ENCODE measurements at places on chromosomes 5 and 9.

GRCh38 chr9:135517407-135517822 is 3.8 kb upstream of the LCN1 start:
- DNase-seq = no peak

DNA sequence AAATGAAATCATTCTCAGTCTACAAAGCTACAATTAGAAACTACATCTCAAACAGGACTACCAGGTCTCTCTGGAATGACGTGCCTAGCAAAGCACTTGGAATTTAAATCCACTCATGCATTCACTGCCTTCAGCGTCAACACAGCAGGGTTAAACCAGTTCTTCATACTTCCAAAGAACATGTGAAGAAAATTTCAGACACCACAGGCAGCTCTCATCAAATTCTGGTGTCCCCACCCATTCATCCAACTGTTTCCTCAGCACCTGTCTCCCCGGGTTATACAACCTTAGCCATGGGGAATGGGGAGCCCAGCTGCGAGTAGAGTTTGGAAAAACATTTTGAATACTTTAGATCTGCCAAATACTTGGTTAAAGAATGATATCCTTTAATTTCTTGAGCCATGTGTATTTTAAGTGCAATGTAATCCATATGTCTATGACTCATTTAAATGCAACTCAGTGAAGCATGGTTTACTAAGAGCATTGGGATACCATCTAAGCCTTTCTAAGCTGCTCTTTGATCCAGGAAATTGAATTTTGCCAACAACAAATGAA is 17.5 kb downstream of the ADAM19 start:
- DNase-seq = no peak

DNA sequence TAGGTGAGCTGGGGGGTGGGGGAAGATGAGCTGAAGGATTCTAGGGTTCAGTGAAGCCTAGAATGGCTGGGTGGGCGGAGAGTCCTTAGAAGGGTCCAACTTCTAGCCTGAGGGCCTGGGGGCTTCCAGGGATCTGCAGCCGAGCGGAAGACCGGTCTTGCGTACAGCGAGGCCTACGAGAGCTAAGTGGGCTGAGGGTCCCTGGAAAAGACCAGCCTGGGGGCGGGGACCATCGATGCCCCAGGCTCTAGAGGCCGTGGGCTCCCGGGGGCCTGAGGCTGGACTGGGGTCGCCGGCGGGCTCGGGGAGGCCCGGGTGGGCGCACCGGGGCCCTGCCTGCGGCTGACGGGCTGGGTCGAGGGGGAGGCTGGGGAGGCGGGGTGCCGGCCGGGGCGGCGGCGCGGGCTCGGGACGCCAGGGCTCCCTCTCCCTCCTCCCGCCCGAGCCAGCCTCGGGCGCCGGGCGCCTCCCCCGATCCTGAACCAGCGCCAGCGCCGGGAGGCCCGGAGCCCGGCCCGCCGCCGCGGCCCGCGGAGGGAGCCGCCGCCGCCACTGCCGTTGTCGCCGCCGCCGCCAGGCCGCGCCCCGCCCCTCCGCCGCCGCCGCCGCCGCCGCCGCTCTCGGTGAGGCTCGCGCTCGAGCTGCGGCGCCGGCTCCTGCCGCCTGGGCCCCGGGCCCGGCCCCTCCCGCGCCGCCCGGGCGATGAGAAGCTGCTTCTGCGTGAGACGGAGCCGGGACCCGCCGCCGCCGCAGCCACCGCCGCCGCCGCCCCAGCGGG is at the start of gene MVB12B:
Gene MVB12B, plus strand, starts transcription at position 602 of the 778 bp plus-strand sequence. Its CDS starts 101 bp downstream, at position 703.
- DNase-seq = peak; percentile 69

DNA sequence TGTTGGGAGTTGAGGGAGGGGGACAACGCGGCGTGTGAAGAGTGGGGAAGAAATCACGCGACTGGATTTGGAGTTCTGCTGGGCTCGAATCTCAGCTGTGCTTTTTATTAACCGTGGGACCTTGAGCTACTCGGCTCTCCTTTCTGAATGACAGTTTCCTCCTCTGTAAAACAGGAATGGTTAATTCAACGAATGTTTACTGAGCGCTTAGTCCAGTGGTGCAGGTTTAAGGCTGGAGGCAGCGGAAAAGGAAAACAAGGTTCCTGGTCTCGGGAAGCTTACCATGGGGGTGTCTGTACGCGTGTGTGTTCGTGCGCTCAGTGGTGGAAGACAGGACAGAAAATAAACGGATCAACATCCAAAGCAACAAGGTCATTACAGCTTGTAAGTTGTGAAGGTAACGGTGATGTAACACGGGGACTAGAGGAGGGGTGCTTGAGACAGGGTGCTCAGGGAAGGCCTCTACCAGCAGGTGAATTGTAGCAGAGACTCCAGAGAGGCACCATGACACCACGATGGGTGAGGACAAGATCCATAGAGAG is 277 bp downstream of the EIF4E1B start:
- no peak for DNase-seq

DNA sequence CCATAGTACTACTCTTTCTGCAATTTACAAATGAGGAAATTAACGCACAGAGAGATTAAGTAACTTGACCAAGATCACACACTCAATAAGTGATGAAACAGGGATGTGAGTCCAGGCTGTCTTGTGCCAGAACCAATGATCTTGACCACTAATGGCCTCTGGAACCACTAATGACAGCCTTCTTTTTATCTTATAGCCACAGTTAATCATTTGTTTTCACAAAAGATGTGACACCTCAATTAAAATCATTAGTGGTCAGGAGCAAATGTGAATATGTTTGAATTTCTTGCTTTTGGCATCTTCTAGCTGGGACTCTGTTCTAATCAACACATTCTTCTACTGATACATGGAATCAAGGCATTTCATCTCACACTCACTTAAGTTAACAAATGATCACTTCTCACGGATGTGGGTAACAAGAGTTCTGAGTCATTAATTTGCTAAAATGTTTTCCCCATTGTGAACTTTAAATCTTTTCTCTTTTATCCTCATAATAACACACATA is 102.7 kb upstream of the CD180 start:
- no peak for DNase-seq

- peak; percentile 69 for DNase-seq
Measured at GRCh38 chr5:8184455-8185063, 315.6 kb downstream of the MTRR start.

All from Caco-2 (cell line).